Pericardium fibroblast (primary cell): ENCODE measurements at places on chromosomes 12 and 14. TPM values are rescaled to one million over a fixed set of nuclear protein-coding genes. Genes with fewer than 3 reads are reported as not detected.

The BATF gene
- not detected in 2 replicates for total RNA-seq

The STRN3 gene
- total RNA-seq: 16.7 and 18.8 TPM in 2 replicates

The CLEC4E gene
- total RNA-seq: not detected in 2 replicates

The DCN gene
- total RNA-seq: 2,247 and 2,317 TPM in 2 replicates

The SIX1 gene
- 1.1 and 8.2 TPM in 2 replicates for total RNA-seq

The SMCO2 gene
- not detected in 2 replicates for total RNA-seq

The EFS gene
- 8.6 and 12.9 TPM in 2 replicates for total RNA-seq

The CCDC177 gene
- total RNA-seq: 0.12 TPM in 1 of 2 replicates, not detected in the other

The TCL1B gene
- total RNA-seq: not detected in 2 replicates

The SLC39A2 gene
- not detected in 2 replicates for total RNA-seq

The TAS2R50 gene
- 0.43 TPM in 1 of 2 replicates, not detected in the other for total RNA-seq
